Pons (tissue), 1 donor: ENCODE measurements at places on chromosomes 4 and X.

GRCh38 chrX:2691543-2692220 lies 587 bp downstream of the CD99 start:
- no peak for DNase-seq

GRCh38 chr4:182018691-182019090 lies 224.5 kb upstream of the TENM3 start:
- no peak for DNase-seq

GRCh38 chr4:83454686-83455085 lies 937 bp downstream of the HELQ start:
- peak; percentile 22 for DNase-seq

GRCh38 chr4:140581078-140581477 lies 12.3 kb upstream of the UCP1 start:
- no peak for DNase-seq

DNA sequence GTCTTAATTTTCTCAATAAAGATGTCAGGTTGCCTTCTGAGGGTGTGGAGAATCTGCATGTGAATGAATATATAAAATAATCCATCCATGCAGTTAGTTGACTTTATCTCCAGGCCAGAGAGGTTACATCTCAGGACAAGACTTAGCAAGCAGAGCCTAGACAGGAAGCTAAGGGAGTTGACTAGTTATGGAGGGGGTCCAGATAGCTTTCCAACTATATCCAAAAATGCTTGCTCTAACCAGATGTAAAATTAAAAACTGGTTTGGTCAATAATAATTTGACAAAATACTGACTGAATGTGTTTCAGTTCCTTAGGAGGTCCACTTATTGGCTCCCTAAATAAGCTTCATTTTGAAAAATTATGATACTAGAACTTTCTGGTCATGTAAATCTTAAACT lies 101.4 kb downstream of the PAPSS1 start:
- DNase-seq, result no peak

DNA sequence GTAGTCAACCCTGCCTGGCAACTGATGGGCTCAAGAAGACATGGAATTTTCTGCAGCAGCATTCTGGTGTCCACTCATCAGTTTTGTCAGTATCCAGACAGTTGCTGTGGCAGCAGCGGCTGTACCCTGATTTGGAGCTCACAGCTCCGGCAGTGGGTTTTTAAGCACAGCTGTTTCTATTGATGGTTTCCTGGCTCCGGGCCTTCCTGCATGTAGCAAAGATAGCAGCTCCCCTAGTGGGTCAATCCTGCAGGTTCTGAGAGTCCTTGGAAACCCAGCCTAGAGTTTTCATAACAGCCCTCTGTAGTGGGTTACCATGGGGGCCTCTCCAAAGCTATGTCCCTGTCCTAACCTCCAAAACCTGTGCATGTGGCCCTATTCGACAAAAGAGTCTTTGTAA lies 84.0 kb upstream of the ATP6AP2 start:
- DNase-seq, result peak; percentile 2

GRCh38 chr4:38917481-38918025 lies 49.9 kb downstream of the FAM114A1 start:
- DNase-seq, result no peak

GRCh38 chrX:13750812-13751211 lies 16.3 kb downstream of the OFD1 start:
- DNase-seq, result no peak

GRCh38 chr4:56995525-56995924 lies 16.8 kb downstream of the POLR2B start:
- DNase-seq, result peak; percentile 96
